ENCODE measurements at places on chromosomes 16 and 17. TPM values are rescaled to one million over a fixed set of nuclear protein-coding genes. Genes with fewer than 3 reads are reported as not detected.

Gene NPIPA5
- total RNA-seq: 0.98 TPM

Gene SRCIN1
- 0.14 TPM for total RNA-seq

Gene LPO
- not detected for total RNA-seq

Gene PYDC1
- total RNA-seq: not detected

Gene HOXB6
- 11.9 TPM for total RNA-seq

Gene GAA
- 52.4 TPM for total RNA-seq

Gene SLC4A1
- not detected for total RNA-seq

Measured in dermis blood vessel endothelial cell (primary cell).